ENCODE measurements at places on chromosomes 7 and 10.
A peak's percentile ranks its signal among the peaks of the same experiment; 100 is the strongest.

GRCh38 chr7:66189695-66190503 is 15.2 kb upstream of the TPST1 start:
- no peak for DNase-seq

DNA sequence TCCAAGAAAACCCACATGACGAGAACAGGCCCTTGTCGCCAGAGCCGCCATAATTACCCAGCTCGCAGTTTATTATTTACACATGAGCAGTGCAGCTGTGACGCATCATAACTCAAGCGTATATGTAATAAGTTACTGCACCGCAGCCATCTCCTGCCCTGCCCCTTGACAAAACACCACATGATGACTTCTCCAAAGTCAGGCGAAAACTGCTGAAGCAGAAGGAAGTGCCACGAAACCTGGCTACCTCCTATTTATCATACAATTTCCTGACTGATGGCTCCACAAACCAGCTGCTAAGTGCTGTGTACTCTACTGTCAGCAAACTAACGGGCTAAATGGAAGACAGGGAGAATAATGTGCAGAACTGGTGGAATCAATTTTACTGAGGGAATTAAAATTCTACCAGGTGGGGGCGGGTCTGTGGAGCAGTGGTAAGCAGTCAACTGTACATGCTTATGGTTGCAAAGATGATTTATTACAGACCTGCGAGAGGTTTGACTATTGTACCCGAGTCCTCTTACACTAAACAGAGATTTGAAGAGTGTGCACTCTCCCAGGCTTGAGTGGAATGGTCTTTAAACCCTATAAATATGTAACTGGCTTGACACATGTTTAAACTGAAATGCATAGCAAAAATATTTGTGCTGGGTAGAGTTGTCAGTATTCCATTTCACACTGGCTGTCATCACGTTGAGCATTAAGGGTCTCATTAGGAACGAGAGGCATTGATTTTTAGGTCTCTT is 156.0 kb downstream of the GLI3 start:
- no peak for DNase-seq

- no peak for DNase-seq
Measured at GRCh38 chr7:130208516-130208915, 856 bp downstream of the SSMEM1 start.

GRCh38 chr10:27578316-27578715 is 74.2 kb downstream of the RAB18 start:
- DNase-seq = no peak

GRCh38 chr7:101650579-101651081 is 21.5 kb upstream of the MYL10 start:
- DNase-seq = peak; percentile 74

- no peak for DNase-seq
Measured at GRCh38 chr10:86186633-86187032, 180.0 kb downstream of the GRID1 start.

- no peak for DNase-seq
Measured at GRCh38 chr10:95963202-95963990, 55.6 kb downstream of the CC2D2B start.

GRCh38 chr7:73669288-73669701 is 1.7 kb downstream of the VPS37D start:
- no peak for DNase-seq

All from SJCRH30 (cell line).